ENCODE measurements at places on chromosomes 16 and 17.

GRCh38 chr17:8311131-8311790, 1.2 kb downstream of the ARHGEF15 start:
- no peak for DNase-seq

- DNase-seq, result no peak
These were observed 22.1 kb upstream of the PHF12 start for GRCh38 chr17:28973425-28973824.

GRCh38 chr16:50945171-50945570, 203.3 kb downstream of the CYLD start:
- no peak for DNase-seq

- no peak for DNase-seq
These were observed 31.4 kb downstream of the B9D1 start for GRCh38 chr17:19331134-19331533.

DNA sequence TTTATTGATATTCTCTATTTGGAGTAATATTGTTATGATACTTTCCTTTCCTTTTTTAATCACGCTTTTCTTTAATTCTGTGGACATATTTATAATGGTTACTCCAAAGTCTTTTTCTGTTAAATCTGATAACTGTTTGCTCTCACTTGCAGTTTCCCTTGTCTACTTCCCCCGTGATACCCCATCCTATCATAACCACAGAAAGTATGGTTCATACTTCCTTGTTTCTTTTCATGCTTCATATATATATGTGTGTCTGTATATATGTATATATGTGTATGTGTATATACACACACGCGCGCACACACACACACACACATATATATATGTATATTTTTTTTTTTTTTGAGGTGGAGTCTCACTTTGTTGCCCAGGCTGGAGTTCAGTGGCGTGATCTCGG, 23.5 kb downstream of the SPECC1 start:
- no peak for DNase-seq

GRCh38 chr17:39755554-39756379, 18.0 kb downstream of the GRB7 start:
- DNase-seq, result no peak

- peak; percentile 35 for DNase-seq
These were observed 214.1 kb downstream of the SEC14L1 start for GRCh38 chr17:77354670-77355455.

DNA sequence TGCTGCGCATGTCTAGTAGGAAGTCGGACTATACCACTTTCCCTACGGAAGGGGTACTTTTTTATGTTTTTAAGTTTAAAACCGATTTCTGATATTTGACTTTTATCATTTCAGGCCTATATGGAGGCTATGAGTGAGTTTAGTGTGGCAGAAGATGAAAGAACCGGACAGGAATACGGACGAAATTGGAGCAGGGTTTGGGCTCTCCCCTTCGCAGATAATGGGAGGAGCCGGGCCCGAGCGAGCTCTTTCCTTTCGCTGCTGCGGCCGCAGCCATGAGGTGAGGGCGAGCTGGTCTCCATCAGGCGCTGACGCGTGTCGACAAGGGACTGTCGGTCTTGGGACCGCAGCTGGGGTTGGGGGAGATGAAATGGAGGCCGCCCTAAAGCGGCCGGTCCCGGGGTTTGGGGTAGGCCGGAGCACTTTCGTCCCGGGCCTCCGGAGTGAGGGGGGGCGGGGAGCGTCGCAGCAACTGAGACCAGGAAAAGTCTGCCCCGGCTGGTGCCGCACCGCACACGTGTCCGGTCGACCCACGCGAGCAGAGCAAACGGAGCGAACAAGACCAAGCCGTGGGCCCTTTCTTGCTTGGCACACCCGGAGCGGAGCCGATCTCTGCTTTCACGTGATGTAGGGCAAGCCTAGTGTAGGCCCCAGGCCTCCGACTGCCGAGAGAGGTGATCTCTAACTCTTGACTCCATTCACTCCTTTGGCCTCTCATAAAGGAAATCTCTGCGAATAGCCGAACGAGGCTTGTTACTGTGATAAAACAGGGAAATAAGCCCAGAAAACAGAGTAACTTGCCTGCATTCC, at the start of gene RPL19:
Gene RPL19 (plus strand): TSS at position 214 of the 810 bp plus-strand sequence. CDS start 62 bp downstream, at position 276.
- DNase-seq, result peak; percentile 65

DNA sequence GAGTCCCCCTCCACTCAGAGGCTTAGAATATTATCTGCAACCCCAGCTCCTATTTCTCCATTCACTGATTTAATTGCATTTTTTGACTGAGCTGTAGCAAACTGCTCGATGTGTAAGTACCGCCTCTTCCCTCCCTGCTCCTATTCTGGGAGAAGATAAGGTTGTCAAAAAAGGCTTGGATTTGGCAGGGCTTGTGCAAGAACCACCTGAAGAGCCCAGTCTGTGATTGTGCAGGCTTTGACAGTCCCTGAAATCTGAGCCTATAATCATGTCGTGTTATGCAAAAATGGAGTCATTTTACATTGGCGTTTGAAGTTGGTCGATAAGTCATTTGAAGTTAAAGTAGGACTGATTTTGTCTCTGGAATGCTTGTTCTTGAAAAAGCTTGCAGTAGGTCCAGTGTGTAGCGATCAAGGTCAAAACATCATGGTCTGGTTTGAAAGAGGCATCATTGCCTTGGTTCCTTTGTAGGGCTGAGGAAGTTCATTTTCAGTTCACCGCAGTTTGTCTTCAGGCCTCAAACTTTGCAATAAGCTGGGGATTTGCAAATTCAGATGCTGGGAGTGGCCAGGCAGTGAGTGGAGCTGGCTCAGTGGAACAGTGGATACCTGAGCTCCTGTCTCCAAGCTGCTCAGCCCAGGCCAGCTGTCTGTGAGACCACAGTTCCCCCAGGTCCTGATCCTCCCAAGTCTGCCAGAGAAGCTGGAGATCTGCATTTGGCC, 68.8 kb downstream of the KATNIP start:
- no peak for DNase-seq

DNA sequence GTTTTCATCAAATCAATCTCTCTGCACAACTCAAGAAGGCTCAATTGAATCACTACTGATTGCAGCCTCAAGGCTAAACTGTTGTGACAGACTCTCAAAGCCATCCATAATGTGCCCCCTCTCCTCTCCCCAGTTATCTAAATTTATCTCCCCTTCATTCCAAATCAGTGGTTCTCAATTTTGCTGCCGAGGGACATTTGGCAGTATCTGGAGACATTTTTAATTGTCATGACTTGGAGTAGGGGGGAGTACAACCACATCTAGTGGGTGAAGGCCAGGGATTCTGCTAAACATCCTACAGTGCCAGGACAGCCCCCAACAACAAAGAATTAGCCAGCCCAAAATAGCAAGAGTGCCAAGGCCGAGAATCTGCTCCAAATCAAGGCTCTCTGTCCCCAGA, 9.1 kb downstream of the USP31 start:
- no peak for DNase-seq

DNA sequence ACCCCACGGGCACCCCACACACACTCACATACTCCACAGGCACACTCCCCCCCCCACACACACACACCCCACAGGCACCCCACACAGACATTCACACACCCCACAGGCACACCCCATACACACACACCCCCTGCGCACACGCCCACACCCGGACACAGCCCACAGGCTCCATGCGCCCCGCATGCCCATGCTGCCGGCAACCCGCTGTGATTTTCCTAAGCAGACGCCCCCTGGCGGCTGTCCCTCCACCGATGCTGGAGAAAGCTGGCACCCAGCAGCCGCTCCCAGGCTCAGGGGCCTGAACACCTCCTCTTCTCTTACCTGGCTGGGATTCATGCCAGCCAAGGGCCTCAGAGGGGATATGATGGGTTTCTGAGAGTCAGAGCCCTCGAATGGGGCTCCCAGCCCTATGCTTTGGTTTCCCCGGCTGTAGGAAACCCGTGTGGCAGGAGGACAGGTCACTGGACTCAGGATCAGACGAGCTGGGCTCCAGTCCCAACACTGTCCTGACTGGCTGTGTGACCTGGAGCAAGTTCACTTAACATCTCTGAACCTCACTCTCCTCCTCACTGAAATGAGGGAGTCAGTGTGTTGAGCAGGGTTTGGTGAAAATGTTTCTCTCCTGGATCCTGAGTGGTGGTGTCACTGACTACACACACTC, 19.6 kb upstream of the TNFRSF13B start:
- peak; percentile 31 for DNase-seq

- DNase-seq, result no peak
These were observed 468.0 kb downstream of the TOX3 start for GRCh38 chr16:52078716-52079655.

DNA sequence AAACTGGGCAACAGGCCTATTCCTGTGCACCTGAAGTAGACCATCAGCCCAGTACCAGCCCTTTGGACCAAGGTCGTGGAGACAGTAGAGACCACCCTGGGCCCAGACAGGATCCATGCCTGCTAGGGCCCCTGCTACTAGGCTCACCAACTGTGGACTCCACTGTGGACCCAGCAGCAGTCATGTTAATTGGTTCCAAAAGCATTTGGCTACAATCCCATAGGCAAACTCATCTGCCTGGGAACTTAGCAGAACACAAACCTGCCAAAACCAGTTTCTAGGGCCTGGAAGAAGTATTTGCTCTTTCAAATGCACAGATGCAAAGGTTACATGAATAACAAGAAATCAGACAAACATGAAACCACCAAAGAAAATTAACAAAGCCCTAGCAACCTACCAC, 53.1 kb downstream of the ACSM2A start:
- no peak for DNase-seq
